Left kidney (tissue), 8 donors: ENCODE measurements at places on chromosomes 5 and 9. TPM values are rescaled to one million over a fixed set of nuclear protein-coding genes. Genes with fewer than 3 reads are reported as not detected.

Gene SPATA31C1
- 0.58 TPM for polyA plus RNA-seq

Gene C7
- polyA plus RNA-seq = 148 TPM

Gene SHOC1
- polyA plus RNA-seq = 1.5 TPM

GRCh38 chr5:1004461-1005248 is 3.9 kb upstream of the NKD2 start:
- DNase-seq = peak; percentile 71

Gene TAF11L7
- not detected for polyA plus RNA-seq

Gene SLC1A3
- 3.5 TPM for polyA plus RNA-seq

Gene PCDH12
- 15.7 TPM for polyA plus RNA-seq

DNA sequence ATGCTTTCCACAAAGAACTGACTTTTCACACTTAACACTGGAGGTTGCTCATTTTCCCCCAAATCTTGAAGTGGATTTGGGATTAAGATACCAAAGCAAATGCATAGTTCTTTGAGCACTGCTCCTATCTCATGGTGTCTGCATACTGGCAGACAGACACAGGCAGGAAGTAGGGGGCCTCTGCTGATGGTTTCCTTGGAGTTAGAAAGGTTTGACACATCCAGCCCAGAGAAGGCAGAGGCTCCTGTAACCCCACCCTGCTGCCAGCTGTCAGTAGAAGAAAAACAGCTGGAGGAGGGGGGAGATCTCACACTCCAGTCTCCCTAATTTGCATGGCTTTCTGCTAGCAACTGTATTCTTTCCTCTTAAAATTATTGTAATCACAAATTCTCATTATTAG is 44.1 kb downstream of the APTX start:
- no peak for DNase-seq

Gene CATSPER3
- 1.7 TPM for polyA plus RNA-seq

- DNase-seq = no peak
These were observed 288.9 kb downstream of the RAB3C start for GRCh38 chr5:58871648-58872242.

DNA sequence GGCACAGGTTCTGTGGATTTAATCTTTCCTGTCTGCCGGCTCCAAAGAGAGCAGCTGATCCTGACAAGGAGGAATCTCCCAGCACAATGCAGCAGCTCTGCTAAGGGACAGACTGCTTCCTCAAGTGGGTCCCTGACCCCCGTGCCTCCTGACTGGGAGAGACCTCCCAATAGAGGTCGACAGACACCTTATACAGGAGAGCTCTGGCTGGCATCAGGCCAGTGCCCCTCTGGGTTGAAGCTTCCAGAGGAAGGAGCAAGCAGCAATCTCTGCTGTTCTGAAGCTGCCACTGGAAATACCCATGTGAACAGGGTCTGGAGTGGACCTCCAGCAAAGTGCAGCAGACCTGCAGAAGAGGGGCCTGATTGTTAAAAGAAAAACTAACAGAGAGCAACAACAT is 630.2 kb upstream of the FTMT start:
- no peak for DNase-seq

- no peak for DNase-seq
These were observed 146.0 kb upstream of the NMUR2 start for GRCh38 chr5:152551061-152551460.

DNA sequence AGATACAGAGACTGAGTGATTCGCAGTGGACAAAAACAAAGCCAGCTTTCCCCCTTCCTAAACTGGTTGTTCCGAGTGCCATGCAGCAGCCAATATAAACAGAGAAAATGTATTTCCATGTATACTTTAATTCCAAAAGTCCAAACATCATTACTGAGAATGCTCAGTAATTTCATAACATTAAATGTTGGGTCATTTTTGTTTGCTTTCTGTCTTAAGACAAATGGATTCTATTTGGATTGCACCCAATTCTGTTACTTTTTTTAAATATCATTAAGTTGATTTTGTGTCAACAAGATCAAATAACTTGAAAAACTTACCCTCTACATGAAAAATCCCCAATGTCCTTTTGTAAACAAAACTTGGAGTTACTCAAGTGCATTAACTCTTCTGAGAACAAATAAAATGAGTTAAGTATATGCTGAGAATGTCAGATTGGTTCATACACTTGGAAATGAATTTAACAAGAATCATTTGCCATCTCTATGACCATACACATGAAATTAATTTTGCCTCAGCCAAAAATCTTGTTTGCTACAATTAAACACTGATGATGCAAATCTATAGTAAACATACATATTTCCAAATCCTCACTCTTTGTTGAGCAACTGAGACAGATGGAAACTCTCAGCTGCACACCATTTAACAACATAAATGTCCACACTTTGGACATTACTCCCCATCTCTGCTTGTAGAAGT is 19.4 kb downstream of the LURAP1L start:
- peak; percentile 45 for DNase-seq

GRCh38 chr5:54453046-54453445 is 2.5 kb upstream of the HSPB3 start:
- DNase-seq = no peak

Gene TRIM32
- 24.7 TPM for polyA plus RNA-seq

DNA sequence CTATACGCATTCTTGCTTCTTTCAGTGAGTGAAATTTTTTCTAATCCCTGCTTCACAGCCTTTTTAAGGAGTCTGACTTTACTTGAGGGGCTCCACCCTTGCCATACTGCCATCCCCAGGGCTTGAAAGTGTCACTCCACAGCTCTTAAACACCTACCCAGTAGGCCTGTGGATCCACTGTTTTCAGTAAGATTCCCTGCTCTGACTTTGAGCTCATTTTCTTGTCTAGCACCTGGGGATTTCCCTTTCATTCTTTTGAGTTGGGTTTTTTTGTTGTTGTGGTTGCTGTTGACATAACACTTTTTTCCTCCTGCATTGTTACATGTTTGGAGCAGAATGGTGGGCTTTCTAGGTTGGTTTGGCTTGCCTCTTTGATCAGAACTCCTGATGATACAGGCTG is 23.6 kb downstream of the SREK1IP1 start:
- DNase-seq = no peak

DNA sequence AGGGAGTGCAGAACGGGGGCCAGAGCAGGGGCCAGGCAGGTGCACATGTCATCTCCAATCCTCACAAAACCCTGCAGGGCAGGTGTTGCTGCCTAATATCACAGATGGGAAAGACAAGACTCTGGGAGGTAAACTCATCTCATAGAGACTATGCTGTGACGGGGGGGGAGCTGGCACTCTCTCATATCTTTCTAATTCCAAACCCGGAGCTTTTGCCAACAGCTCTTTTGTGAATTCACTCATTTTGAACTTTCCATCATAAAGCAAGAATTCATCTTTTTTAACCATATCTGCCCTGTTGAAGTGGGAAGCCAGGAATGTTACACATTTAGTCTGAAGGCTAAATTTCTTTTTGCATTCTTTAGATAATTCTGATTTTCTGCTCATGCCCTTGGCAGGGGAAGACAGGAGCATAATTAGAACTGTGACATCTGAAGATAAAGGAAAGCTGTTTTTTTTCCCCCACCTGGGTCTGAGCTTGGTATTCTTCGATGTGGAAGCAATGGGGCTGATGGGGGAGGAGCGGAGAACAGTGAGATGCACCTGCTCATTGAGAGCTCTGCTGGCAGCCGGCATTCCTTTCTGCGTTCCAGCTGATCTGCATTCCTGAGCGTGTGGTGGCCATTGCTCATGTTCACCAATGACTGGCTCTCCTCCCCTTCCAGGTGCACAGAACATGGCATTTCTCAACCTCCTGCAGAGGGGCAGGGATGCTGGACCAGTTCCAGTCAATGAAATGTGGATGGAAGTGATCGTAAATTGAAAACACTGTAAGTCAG is 159.2 kb downstream of the NSG2 start:
- peak; percentile 32 for DNase-seq

Gene GPR21
- 0.62 TPM for polyA plus RNA-seq

GRCh38 chr5:76365561-76365960 is 37.5 kb upstream of the IQGAP2 start:
- no peak for DNase-seq

Gene MARCOL
- polyA plus RNA-seq = not detected

DNA sequence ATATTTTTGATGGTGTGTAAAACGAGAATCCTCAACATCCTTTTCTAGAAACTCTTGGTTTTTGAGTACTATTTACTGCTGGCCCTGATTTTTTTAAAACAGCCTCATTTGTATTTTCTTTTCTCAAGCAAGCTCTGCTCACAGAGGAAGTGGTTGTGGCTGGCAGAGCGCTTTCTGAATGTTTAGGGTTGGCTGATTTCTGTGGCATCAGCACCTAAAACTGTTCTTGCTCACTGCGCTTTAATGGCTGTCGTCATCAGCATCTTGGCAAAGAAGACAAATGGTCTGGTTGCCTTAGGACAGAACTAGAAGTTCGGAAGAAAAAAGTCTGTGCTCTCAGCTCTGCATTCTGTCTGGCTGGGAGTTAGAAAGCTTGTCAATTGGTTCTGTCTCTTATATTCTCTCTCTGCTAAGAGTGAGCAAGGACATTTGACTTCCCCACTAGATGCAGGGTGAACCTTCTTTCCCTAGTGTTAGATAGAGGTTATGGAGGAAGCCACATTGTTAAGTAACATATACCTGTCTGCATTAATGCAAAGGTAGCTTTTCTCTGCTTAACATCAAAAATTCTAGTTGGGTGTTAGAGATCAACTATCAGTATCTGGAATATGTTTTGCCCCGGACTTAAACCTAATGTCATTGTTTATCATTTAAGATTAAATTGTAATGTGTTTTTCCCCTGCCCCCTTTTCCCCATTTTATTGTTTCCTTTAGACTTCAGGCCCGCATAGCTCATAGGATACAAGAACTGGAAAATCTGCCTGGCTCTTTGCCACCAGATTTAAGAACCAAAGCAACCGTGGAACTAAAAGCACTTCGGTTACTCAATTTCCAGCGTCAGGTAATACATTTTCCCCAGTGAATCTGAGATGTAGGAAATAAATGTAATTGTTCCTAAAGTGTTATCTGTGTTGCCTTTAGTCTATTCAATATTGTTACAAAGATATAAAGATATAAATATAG is 39.0 kb downstream of the SMARCA2 start:
- no peak for DNase-seq

DNA sequence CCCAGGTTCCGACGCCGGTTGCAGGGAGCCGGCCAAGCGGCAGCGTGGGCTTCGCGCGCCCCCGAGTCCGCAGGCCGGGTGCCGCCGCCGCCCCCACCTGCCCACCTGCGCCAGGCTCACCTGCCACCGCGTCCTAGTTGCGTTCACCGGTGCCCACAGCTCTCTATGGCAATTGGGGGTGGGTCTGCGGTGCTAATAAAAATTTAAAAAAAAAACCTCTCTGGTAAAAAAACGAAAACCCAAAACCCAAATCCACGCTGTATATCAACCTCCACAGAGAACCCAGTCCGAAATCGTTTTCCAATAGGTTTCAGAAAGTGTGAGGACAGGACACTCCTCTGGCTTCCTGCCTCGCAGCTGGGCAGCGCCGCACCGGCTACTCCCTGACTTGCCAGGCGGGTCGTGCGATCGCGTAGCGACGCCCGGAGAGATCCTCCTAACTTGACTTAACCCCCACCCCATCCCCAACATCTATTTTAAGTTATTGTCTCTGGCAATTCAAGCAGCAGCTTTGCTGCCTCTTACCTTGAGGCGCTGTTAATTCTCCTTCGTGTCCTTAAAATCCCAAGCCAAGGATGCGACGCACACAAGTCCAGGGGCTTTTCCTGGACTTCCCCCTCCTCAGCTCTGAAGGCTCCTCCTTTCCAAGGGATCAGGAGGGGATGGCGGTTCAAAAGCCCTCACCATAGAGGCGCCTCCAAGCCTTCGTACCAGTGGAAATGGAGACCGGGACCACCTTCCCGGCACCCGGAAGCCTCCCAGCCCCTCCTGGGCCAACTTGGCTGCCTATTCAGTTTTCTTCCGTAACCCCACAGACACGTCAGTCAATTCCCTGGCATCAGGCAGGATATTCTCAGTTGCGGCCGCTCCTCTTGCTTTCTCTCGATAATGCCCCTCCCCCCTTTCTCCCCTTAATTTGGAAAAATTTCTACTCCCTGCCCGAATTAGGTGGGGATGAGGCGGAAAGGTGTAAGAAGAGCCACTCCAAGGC is 1639.4 kb upstream of the C9orf72 start:
- no peak for DNase-seq
